ENCODE measurements at places on chromosomes 5 and 9.

DNA sequence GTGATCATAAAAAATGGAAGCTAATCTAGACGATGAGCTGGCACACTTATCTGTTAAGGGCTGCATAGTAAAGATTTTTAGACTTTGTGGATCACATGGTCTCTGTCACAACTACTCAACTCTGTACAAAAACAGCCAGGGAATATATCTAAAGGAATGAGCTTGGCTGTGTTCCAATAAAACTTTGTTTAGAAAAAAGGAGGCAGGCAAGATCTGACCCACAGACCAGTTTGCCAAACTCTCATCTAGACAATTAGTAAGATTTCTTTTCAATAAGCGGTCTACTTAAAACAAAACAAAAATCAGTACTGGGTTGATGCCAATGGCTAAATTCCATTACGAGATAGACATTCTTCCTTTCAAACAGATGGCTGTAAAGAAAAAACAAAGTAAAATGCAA lies 53.0 kb upstream of the RETREG1 start:
- DNase-seq = no peak

GRCh38 chr9:121688146-121688680 lies 36.8 kb downstream of the DAB2IP start:
- DNase-seq = no peak

GRCh38 chr5:89758146-89758545 lies 651.4 kb downstream of the CETN3 start:
- DNase-seq = no peak

DNA sequence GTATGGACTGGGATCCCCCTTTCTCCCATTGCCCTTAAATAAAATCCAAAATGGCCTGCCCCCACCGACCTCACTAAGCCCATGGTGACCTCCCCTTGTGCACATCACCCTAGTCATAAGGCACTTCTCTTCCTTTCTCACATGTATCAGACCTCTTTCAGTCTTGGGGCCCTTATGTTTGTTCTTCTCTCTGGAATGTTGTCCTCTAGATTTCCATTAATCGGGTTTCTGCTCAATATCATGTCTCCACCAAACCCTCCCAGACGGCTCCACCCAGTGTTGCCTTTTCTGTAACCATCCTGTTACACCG lies 196.3 kb downstream of the ERCC6L2 start:
- no peak for DNase-seq

DNA sequence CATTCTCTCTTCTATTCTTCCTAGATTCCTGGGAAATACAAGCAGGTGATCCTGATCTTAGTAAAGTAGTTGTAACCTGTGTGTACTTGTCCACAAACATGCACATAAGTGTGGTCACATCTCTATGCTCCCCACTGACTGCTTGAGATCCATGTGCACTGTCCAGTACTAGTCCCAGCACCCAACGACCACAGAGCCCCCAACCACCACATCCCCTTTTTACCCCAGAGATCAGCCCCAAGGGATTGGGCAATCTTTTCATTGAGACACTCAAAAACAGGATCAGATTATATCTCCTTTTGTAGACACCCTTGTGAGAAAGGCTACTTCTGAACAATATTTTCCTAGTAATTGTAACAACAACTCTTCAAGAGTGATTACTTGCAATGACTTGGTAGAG lies 240.6 kb downstream of the ACTL7B start:
- DNase-seq = no peak

DNA sequence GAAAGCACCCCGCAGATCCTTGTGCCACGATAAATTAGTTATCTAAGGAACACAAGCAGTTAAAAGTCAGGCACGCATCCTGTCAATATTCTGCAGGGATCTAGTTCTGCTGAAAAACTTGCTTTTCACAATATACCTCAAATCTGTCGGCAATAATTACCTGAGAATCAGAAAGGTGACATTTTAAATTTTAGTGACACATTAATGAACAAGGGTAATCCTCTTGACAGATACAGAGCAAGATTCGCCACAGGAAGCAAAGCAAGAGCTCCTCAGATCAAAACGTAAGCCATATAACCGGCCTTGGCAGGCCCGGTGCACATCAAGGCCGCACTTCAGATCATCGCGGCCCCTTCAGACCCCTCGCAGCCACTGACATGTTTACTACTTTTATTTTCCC lies 185.7 kb downstream of the ATPSCKMT start:
- DNase-seq = no peak

GRCh38 chr9:136422876-136423275 lies 12.4 kb downstream of the PMPCA start:
- DNase-seq = no peak

GRCh38 chr5:113271015-113271414 lies 163.8 kb downstream of the TSSK1B start:
- DNase-seq = no peak

DNA sequence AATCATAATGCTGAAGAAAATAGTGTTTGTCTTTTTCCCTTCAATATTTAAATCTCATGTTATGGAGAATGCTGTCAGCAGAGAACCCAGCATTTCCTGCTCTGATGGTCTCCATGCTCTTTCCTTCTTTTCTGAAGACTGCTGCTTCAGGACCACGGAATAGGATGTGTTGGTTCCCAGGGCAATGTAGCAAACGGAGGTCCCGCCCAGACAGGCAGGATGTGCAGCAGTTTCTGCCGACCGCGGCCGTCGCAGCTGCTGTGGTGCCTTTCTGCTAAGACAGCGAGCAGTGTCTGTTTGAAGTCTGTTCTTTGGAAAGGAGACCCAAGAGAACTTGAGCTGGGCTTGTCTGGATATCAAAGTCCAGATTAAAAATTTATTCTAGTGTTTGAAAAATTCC lies 654.3 kb downstream of the CCDC171 start:
- peak; percentile 78 for DNase-seq

- DNase-seq = no peak
These were observed 55.2 kb downstream of the NFIB start for GRCh38 chr9:14258660-14259239.

DNA sequence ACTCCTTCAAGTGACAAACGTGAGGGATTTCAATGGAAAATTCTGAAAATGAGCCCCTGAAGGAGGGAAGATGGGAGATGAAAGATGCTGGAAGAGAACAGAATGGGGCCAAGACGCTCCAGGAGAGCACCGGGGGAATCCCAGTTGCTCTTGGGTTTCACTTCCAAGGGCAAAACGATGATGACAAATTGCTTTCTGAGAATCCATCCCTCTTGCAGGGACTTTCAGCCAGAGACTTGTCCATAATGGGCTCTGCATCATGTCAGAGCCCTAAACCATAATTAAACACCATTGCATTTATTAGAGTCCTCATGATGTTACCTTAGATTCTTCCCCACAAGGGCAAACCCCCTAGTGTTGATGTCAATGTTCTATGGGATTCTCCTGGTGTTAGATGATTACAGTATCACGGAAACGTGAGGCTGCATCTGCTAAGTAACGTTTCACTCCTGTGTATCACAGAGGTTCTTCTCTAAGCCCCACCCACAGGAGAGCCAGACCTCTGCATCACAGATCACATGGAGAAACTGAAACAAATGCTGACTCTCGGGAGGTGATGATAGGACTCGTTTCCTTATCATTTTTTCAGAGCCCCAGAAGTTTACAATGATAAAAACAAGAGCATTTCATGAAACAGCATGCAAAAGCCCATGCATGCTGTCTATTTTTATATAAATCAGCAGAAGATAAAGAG lies 114.4 kb downstream of the TENT4A start:
- DNase-seq = peak; percentile 10

DNA sequence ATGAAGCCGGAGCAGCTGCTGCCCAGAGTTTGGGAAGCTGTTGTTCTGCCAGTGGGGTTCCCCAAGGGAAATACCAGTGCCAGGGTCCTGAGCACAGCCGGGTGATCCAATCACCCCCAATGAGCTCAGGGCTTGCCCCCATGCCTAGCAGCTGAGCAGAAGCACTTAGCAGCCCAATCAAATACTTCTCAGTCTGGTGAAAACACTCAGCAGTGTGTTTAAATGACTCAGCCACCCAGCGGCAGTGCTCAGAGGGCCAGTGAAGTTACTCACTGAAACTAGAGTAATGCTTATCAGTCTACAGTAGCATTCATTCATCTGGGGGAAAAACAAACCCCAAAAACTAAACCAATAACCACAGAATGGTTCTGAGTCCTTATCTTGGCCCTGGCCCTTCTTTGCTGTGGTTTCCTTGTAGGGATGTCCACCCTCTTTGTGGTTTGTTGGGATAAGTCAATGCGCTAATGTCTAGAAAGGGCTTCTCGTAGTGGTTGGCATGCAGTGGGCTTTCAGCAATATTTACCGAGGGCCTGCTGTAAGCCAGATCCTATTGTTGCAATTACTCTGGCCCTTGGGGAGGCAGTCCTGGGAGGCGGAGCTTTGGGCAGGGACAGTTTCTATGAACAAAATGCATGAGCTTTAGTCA lies 43.1 kb downstream of the LHX2 start:
- no peak for DNase-seq

- no peak for DNase-seq
These were observed 87.3 kb downstream of the SEC61B start for GRCh38 chr9:99309141-99309939.

GRCh38 chr5:143657647-143658285 lies 154.2 kb upstream of the HMHB1 start:
- DNase-seq = peak; percentile 27

GRCh38 chr9:69295872-69296552 lies 29.0 kb upstream of the ENTREP1 start:
- no peak for DNase-seq

DNA sequence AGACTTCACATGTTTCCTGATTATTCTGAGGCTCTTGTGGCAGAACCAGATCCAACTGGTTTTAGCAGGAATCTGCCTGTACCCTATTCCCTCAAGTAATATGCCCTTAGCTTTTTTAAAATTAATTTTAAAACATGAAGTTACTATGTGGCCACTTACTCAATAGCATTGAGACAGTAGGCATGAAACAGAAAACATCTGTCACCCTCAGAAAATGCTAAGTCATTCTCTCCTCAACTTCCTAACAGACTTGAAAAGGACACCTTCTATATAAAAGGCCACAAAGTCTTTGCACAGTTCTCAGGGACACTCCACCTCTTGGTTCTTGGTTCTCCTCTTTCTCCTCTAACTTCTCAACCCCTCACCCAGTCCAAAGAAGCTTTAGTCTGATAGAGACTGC lies 277.8 kb downstream of the RAB3C start:
- DNase-seq = no peak

DNA sequence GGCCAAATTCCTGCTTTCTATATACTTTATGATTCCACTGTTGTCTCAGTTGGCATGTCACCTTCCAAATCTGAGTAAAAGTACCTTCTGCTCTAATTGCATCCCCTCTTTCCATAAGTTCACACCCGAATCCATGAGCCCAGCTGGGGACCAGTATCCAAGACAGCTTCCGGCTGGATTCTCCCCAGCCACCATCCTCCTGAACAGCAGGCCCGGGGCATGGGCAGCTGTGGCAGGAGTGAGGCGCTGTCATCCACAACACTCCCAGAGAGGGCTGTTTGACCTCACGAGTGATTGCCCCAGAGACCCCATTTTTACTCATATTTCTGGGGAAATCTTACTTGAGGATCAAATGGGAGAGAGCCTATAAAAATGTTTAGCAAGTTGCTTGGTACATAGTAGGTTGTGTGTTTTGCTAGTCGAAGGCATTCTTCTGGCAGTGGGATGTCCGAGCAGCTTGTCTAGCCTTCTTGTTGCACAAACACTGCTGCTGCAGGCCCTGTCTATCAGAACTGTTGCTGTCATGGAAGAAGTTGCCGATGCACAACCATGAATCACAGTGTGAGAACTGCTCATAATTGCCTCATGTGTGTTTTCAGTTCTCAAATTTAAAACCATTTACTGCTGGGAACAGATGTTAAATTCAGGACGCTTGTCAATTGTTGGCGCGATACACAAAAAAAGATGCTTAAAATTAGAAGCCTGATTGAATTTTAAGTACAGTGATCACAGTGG lies 93.8 kb downstream of the HSPA4 start:
- DNase-seq = no peak

DNA sequence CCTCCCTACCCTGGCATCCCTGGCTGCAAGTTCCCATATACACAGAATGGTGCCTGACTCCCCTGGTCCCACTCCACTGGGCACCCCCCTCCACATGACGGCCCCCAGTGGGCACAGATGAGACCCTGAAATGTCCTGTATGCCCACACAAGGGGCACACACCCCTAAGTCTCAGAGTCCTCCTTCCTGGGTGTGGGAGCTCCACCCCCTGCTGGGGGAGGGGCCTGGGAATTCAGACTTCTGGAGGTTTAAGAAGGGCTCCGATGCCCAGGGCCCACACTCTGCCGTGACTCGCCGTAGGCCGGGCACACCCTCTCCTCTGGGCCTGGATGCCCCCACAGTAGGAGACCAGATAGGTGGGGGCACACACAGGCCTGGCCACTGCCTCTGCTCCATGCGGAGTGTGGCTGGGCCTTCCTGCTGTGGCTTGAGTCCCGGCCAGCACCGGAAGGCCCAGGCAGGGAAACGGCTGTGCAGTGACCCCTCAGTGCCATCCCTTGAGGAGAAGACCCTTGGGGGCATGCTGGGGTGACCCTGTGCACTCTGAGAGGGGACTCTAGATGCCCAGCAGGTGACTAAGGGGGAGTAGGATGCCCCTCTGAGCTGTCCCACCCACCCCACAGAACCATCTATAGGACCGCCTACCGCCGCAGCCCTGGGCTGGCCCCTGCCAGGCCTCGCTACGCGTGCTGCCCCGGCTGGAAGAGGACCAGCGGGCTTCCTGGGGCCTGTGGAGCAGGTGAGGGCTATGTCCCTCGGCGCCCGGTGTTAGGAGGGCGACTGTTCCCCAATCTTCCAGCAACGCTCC lies 6.5 kb downstream of the EGFL7 start:
- DNase-seq = no peak

DNA sequence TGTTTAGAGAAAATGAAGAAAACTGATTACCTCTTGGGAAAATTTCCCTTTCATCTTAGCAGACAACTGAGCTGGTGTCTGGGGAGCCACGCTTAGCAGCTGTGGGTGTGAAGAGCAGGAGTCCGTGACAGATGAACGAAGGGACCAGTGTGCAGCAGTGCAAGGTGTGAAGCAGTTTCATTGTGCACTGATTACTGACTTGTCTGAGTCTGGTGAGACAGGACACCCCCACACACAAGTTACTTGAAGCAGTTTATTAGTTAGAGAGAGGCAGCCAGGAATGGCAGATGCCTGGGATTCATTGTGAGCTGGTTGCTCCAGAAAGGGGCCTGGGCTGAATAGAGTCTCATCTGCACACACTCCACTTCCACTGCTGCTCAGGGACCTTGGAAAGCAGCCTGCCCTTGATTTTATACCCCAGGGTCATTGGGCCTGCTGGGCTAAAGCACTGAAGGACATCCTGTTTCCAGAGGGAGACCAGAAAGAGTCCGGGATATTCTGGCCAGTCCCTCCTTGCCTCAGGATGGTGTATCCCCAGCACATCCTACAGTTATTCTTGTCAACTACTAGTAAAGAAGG lies 47.4 kb downstream of the FBXL7 start:
- DNase-seq = no peak

GRCh38 chr5:177364159-177364962 lies 6.6 kb downstream of the RGS14 start:
- no peak for DNase-seq

DNA sequence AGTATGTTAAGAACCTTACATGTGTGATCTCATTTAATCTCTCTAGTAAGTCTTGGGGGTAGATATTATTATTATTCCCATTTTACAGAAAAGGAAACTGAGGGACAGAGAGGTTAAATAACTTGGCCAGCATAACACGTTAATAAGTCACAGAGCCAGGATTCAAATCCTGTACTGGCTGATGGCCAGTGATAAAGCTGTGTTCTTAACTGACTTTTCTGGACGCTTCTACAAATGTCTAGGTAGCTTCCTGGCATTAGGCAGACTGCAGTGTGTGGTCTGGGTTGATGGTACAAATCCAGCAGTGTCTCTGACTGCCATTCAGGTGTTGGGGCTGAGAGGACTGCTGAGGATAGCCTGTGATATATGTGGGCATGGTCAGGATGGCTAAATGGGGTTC lies 125.8 kb upstream of the CXCL14 start:
- no peak for DNase-seq

Data from NCI-H2227 treated with DMSO at 0.1 percent for 48 hours (cell line).